Activated CD4-positive, alpha-beta T cell treated with anti-CD3 and anti-CD28 coated beads for 1 hour (primary cell): ENCODE measurements at places on chromosomes 3 and 15.

- no peak for DNase-seq
Observed at GRCh38 chr3:147652651-147653366, 243.6 kb downstream of the ZIC1 start.

DNA sequence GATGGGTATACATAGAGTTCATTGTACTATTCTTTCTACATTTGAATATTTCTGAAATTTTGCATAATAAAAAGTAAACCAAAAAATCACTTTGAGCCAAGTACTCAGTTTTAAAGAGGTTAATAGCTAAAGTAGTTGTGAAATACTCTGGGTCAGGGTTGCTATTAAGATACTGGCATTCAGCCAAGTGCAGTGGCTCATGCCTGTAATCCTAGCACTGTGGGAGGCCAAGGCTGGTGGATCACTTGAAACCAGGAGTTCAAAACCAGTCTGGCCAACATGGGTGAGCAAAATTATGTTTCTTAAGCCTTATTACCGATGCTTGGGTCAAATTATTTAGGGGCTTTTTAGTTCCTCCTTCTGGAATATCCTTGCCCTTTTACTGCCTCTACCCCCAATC is 122.0 kb upstream of the MELTF start:
- DNase-seq: no peak

DNA sequence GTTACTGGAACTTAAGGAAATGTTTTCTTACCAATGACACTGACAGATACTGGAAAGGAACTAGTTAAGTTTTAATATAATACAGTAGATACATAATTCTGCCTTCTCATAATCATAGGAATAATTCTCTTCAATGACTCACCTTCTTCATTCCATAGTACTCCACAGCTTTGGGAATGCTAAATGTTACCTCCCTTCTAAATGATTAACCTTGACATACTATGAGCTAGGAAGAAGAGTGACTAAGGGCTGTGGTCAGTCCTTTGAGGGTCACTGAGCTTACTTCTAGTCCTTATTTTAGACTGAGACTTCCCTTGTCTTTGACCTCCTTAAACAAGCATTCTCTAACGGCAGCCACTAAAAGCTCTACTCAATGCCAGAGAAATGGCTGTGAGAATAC is 69.6 kb upstream of the PPIB start:
- no peak for DNase-seq

GRCh38 chr3:141466633-141467169 is 20.1 kb upstream of the RASA2 start:
- no peak for DNase-seq

DNA sequence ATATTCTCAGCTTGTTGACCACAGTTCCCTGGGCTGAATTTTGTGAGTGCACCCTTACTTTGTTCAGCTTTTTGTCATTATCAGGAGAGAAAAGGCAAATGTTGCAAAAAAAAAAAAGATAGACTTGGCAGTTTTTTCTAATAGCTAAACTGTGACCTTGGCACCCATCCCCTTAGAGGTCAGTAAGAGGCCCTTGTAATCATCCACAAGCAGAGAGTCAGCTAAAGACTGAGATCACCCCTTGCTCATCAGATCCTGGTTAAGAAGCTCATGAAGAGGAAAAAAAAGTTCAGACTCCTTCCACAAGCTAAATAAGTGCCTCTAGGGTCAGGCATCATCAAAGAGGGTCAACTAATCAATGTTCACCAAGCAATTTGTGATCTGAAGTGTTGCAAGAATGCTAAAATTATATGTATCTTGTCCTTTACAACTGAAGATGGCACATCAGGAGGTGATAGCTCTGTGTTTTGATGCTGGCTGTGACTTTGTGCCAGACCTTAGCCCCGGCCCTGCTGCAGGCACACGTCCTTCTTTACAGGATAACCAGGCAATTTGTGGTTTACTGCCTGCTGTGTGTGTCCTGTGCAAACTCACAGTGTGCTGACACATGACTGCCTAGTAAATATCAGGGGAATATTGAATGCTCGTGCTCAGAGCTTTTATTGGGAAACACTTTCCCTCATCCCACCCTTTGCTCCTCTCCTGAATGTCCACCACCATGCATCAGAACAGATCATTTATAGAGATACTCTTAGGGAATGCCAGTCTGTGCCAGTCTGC is 262.9 kb downstream of the IL5RA start:
- no peak for DNase-seq

GRCh38 chr15:65105038-65105437 is 10.0 kb downstream of the UBAP1L start:
- DNase-seq: no peak

- no peak for DNase-seq
Observed at GRCh38 chr15:38758043-38758442, 193.4 kb upstream of the RASGRP1 start.

DNA sequence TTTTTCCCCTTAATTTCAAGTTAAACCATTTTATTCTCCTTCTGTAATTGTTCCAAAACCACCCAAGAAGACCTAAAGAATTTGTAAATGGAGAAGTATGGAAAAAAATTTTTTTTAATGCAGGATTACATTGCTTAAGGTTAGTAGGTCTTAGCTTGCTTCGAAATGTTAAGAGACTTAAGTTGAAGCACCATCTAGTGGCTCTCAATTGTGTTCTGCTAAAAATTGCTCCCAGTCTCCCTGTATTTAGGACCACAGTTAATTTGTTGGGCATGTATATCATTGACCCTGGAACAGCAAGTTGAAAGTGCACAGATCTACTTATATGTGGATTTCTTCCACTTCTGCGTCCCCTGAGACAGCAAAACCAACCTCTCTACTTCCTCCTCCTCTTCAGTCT is 32.4 kb downstream of the CD200R1L start:
- DNase-seq: no peak

DNA sequence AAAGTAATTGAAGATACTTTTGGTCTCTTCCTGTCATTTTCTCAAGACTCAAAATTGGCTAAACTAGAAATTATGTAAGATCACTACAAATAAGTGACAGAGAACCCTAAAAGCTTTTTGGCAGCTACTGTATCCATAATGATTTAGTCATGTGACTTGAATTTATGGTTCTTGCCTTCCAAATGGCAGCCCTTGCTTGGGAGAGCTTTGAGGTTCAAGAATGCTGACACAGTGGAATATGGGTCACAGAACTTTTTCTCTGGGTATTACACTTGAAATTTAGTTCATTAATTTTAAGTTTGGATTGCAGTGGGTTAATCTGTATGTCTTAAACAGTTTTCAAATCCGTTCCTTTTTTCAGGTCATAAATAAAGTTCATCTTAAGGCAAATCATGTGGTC is 14.0 kb downstream of the LMLN start:
- no peak for DNase-seq

DNA sequence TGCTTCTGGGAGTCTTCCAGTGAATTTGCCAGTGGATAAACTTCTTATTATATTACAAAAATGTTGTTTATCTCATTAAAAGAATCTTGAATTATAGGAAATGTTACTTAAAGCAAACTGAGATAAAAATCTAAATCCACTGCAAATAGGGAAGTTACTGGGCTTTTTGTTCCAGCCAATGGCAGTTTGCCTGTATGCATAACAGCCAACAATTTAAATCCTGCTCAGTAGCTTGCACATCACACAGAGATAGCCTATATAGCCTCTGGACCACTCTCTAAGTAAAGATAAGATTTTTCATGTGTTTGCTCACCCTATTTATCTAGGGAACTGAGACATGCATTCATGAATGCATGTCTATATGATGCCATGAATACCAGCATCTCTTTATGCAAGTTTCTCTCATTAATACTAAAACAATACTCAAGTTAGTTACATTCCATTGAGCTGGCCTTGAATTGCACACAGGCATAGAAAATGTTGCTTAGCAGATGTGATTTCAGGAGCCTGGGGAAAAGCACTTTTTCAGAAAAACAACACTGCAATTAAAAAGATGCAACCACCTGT is 92.1 kb upstream of the GPR149 start:
- DNase-seq: no peak

- DNase-seq: no peak
Observed at GRCh38 chr3:43726521-43726920, 35.8 kb downstream of the ABHD5 start.

GRCh38 chr3:178584722-178585380 is 48.6 kb downstream of the KCNMB2 start:
- DNase-seq: no peak

DNA sequence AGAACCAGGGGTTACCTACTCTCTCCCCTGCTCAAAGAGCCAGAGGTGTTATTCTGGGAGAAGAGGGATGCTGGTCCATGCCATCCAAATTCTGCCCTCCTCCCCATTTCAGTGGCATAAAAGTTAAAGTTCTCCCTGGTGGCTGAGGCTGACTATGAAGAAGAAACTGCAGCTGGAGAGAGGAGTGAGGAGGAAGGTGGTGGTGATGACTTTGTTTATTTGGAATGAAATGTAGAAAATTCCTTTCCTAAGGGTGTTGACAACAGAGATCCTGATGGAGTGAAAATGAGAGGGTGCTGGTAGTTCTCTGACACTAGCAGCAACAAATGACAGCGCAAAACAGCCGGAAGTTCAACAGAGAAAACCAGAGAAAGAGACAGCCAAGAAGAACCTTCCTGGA is 100.4 kb downstream of the PCCB start:
- no peak for DNase-seq

GRCh38 chr3:1072041-1072440 is 20.8 kb upstream of the CNTN6 start:
- no peak for DNase-seq

GRCh38 chr15:33370623-33371020 is 59.9 kb downstream of the RYR3 start:
- no peak for DNase-seq

GRCh38 chr15:67036775-67037555 is 28.4 kb upstream of the SMAD3 start:
- no peak for DNase-seq

GRCh38 chr3:172129850-172130716 is 90.7 kb downstream of the FNDC3B start:
- DNase-seq: peak; percentile 29

DNA sequence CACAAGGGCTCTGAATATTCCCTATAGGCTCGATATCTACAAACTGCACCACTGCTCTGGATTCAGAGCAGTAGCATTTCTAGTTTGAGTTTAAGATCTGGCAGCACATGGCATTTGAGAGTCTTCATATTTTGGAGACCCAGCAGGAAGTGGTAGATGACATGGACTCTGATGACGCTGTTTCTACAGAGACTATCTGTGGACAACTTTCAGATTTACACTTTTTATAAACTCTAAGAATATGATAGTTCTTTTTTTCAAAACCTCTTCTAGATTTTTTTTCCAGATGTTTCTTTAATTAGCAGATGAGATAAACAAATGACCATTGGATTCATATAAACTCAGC is 35.8 kb downstream of the ARMC8 start:
- no peak for DNase-seq

DNA sequence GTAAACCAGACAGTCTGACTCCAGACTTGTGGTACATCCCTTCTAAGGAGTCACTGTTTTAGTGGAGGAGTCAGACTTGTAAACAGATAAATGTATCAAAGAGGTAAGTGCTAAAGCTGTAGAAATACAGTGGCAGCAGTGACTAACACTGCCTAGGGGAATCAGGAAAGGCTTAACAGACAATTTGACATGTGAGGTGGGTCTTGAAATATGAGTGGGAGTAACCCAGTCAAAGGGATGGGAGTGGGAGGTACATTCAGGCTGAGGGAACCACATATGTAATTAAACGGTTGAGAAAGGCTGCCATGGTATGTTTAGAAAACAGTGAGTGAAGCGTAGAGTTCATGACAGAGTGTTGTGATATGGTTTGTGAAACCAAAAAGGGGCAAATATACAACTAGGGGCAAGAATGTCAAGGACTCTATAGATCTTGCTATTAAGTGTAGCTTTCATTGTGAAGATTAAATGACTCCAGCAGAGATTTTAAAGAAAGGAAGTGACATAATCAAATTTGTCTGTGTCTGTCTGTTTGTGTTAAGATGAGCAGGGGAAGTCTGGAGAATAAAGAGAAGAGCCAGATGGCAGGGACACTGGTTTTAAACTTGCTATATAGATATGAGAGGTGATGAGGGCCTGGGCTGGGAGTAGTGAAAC is 11.2 kb upstream of the ALCAM start:
- no peak for DNase-seq

- DNase-seq: no peak
Observed at GRCh38 chr3:71581457-71582035, 2.0 kb downstream of the FOXP1 start.

DNA sequence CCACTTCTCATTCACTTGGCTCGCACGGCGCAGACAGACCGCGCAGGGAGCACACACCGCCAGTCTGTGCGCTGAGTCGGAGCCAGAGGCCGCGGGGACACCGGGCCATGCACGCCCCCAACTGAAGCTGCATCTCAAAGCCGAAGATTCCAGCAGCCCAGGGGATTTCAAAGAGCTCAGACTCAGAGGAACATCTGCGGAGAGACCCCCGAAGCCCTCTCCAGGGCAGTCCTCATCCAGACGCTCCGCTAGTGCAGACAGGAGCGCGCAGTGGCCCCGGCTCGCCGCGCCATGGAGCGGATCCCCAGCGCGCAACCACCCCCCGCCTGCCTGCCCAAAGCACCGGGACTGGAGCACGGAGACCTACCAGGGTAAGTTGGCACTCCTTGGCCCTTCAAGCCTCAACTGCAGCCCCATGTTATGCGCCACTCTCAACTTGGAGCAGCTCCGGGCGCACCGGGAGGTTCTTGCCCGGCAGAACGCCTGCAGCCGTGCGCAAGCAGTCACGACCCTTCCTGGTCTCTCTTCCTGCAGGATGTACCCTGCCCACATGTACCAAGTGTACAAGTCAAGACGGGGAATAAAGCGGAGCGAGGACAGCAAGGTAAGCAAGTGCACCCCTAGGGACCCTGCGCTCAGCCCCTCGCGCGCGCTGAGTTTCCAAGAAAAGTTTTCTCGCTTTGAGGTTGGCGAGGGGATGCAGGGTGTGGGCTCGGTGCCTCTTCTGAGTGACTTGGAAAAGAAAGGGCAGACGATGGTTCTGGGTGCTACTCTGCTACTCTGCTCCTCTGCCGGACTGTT is at the start of gene BHLHE40:
BHLHE40 (plus strand) TSS at position 10 of the 801 bp plus-strand sequence; CDS start at position 292, 282 bp downstream.
- no peak for DNase-seq

DNA sequence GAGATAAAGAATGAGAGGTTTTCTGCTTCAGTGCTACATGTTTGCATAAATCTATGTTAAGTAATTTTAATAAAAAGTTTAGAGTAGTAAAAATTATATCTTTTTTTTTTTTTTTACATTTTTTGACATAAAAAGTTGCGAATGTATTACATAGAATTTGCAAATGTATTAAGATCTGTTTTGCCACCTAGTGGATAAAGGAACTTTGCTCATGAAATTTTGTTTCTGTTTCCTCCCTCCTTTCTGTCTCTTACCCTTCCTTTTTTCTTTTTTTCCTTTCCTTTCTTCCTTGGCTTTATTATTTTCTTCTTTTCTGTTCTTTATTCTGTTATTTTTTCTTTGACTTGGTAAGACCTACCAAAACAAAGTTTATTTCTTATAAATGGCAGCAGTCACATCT is 58.5 kb upstream of the UTS2B start:
- no peak for DNase-seq
